ENCODE measurements at places on chromosomes 13 and 19.

- no peak for DNase-seq
Measured at GRCh38 chr19:44728178-44728577, 20.3 kb upstream of the BCL3 start.

DNA sequence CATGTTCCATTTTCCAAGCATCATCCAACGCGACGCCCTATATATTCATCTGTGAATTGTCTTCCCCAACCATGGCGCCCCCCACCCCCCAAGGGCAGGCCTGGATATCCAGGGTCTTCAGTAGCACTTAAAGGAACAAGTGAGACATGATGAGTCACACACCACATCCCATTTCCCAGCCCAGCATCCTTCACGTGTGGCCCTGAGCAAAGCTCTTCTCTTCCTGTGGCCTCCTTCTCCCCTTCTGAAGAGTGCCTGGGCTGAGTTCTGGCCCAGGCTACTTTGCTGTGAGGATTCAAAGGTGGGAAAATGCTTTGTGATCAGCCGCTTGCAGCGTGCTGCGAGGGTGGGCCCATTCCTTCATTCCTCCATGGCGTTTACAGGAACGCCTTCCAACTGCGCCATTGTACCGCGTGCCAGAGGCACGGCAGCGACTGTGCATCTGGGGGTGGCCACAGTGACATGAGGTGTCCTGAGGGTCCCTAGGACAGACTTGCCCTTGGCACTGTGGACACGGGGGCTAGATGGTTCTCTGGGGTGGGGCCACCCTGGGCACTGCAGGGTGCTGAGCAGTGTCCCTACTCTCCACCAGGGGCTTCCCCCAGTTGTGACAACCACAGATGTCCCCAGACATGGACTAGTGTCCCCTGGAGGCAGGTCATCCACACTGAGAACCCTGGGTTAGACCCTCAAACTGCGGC lies 11.7 kb downstream of the PLIN4 start:
- no peak for DNase-seq

- DNase-seq = no peak
Measured at GRCh38 chr13:32538143-32538620, 413 bp downstream of the N4BP2L2 start.

- peak; percentile 54 for DNase-seq
Measured at GRCh38 chr13:51125495-51126226, 14.6 kb upstream of the C13orf42 start.

- no peak for DNase-seq
Measured at GRCh38 chr19:47633517-47633916, 24.6 kb downstream of the BICRA start.

DNA sequence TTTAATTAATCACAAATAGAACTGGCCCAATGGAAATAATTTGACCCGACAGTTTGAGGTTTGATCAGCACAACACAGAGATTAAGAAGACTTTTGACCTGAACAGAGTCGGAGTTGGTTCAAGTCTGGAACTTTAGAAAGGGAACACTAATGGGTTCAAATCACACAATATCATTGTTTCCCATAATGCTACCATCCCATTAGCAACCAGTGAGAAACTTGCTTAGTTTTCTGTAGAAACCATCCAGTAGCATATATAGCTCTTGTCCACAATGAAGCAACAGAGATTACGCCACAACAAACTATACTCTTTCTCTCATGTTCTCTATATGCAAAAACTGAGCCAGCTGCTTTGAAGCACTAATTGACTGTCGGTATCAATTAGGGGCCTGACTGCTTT lies 376.9 kb upstream of the SPRY2 start:
- DNase-seq = no peak

DNA sequence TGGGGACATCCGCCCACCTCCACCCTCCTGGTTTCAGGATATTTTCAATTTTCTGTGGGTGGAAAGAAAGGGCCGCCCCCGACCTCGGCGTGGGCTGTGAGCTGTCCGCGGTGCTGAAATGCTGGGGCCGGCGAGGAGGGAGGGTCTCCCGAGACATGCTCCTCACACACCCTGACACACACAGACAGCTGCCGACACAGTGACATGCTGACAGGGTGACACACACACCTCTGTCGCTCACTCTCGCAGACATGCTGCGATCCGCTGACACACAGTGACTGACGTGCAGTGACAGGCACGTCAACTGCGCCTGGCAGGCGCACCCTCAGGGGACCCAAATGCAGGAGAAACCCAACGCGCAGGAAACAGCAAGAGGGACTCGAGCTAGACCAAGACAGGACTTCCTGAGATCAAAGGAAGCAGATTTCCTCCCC lies 25.1 kb upstream of the MEIS3 start:
- no peak for DNase-seq

- peak; percentile 74 for DNase-seq
Measured at GRCh38 chr13:101868585-101869469, 416.4 kb downstream of the ITGBL1 start.

- no peak for DNase-seq
Measured at GRCh38 chr13:39822437-39822836, 167.0 kb downstream of the COG6 start.

DNA sequence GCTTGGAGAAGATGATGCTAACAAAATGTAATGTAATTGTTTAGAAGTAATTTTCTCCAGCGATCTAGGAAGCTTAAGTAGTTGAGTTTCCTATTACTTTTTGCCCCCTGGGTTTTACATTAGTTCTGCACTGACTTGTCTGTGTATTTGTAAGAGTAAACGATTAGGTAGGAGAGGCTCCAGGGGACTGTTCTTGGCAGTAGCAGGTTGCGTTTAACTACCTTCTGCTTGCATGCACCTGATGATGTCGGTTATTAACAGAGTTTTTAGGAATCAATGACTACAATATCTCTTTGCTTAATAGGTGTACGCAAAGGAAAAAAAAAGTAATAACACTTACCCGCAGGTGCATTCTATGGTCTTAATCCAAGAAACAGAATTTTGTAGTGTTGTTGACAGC lies 18.3 kb upstream of the UGGT2 start:
- no peak for DNase-seq

- DNase-seq = no peak
Measured at GRCh38 chr19:44948763-44949374, 3.0 kb downstream of the APOC2 start.

GRCh38 chr19:15790096-15790495 lies 2.6 kb downstream of the OR10H5 start:
- DNase-seq = no peak

GRCh38 chr19:40862333-40862732 lies 12.1 kb upstream of the CYP2A6 start:
- DNase-seq = no peak

DNA sequence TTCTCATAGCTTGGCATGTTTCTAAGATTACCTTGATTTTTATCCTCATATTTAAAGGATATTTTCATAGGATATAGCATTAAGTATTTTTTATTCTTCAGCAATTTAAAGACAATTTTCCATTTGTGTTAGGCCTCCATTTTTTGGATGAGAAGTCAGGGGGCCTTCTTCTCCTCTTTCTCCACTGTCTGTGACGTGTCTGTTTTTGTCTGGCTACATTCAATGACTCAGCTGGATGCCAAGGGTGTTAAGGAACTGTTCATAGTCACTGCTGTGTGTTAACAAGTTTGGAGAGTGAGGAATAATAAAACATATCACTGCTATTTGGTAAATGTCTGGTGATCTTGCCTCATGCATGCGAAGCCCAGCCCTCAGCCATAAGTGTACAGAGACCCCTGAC lies 36.4 kb downstream of the ZNF582 start:
- no peak for DNase-seq

DNA sequence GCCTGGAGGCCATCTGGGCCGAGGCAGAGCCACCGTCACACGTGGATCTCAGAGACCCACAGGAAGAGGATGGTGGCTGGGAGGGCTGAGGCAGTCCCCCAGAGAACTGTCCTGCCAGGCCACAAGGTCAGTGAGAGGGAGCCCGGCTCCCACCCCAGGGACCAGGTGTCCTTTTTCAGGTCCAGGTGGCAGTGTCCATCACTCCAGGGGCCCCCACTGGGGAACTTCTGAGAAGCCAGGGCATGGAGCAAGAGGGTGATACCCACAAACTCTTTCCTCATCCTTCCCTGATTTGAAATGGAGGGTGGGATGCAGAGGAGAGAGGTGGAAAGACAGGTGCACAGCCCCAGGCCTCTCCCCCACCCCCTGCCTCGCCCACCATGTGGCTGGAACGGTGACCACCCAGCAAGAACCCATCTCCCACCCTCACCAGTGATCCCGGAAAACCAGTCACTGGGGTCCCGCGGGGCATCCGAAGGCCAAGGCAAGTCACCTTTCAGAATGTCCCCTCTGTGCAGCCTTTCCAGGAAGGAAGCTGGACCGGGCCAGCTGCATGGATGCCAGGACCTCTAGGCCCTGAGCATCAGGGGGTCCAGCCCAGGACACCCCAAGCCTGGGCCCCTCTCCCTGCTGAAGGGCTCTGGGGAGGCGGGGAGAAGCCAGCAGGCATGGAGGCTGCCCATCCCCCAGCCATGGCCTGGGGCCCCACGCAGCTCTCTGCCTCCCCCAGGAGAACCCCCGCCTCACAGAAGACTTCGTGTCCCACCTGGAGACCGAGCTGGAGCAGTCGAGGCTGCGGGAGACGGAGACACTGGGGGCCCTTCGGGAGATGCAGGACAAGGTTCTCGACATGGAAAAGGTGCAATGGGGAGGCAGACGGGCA lies 14.1 kb downstream of the PRR36 start:
- no peak for DNase-seq

GRCh38 chr19:56147307-56147706 lies 6.2 kb downstream of the ZNF444 start:
- DNase-seq = no peak

- DNase-seq = no peak
Measured at GRCh38 chr19:493391-494170, 2.7 kb upstream of the MADCAM1 start.

DNA sequence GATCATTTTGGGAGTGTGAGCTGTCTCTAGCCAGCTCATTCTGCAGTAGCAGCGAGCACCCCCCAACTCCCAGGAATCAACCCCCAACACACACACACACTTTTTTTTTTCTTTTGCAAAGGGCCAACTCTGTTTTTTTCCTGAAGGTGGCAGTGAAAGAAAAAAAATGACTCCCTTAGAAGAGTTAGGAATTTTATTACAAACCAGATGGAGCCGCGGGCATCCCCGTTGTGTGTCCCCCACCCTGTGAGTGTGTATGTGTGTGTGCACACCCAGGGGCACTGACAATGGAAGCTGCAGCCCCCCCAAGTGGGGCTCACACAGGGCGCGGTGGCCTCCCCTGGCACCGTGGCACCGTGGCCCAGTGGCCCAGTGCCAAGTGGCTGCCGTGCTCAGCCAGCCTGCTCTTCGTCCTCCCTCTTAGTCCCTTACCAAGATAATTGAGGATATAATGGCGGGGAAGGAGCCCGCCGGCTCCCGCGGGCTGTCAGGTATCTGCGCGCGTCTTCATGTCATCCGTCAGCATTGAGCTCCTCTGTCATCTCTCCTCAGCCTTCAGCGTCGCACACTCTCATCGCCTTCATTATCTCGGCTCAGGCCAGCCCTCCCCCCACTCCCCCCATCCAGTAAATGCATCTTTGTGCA lies 314.1 kb downstream of the ZNF536 start:
- DNase-seq = no peak

- no peak for DNase-seq
Measured at GRCh38 chr13:56216221-56216620, 924.5 kb upstream of the PRR20A start.

DNA sequence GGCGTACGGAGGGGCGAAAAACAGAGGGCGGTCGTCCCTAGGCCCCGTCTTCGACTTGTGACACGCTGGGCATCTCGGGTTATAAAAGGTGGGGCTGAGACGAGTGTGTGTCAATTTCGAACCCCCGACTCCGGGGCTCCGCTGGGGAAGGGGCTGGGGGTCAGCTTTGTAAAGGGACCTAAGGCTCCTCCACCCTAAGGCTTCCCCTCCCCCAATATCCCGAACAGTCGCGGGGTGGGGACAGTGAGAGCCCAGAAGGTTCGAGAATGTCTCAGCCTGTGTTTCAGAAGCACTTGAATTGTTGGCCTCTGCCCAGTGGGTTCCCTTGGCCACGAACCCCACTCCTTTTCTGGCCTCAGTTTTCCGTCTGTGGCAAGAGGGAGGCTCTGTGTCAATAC lies 450 bp downstream of the SELENOW start:
- DNase-seq = no peak

GRCh38 chr13:94455414-94455813 lies 24.1 kb downstream of the DCT start:
- DNase-seq = no peak

- no peak for DNase-seq
Measured at GRCh38 chr19:41307954-41308449, 2.0 kb upstream of the CCDC97 start.

GRCh38 chr13:68970532-68970931 lies 1137.1 kb upstream of the ATXN8OS start:
- DNase-seq = no peak

DNA sequence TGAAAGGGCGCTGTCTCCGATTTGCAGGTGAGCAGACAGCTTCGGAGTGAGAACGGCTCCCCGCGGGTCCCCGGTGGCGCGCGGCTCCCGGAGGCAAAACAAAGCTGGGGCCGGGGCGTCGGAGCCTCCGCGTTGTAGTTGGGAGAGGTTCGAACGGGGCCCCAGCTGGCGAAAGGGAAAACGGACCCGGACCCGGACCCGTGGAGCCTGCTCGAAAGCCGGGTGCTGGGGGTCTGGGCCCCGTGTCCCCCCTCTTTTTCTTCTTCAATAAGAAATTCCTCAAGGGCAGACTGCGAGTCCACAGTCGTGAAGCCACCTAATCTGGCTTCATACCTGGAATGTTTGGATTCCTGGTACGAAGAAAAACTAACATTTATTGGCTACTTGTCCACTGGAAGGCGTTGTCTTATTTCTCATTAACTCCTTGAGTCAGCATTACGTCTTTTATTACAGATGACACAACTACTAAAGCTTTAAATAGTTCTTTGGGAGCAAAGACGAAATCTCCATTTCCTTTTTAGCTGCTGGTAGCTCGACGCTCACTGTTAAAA lies 632 bp upstream of the MTIF3 start:
- no peak for DNase-seq

- no peak for DNase-seq
Measured at GRCh38 chr19:45623984-45624383, 15.2 kb downstream of the EML2 start.

DNA sequence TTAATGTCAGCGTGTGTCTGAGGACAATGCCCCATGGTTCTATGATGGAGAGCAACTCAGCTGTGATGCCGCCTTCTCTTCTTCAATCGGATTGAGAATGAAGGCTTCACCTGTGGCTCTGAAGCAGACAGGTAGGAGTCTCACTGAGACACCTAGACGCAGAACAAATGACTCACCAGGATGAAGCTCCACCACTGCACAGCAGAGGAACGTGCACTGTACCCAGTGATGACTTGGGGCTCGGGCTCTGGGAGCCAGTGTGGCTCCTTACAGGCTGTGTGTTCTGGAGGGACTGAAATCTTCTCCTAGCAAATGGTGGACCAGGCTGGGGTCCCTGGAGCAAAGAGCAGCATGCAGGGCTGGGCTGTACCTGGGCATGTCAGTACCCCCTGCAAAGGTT lies 44.0 kb downstream of the CCDC70 start:
- DNase-seq = no peak

- DNase-seq = no peak
Measured at GRCh38 chr13:28324181-28324789, 170.6 kb downstream of the FLT1 start.

- DNase-seq = no peak
Measured at GRCh38 chr19:4326215-4326836, 12.3 kb downstream of the STAP2 start.

GRCh38 chr13:114095486-114095885 lies 36.9 kb downstream of the RASA3 start:
- no peak for DNase-seq

- DNase-seq = no peak
Measured at GRCh38 chr19:13047374-13047773, 52.1 kb downstream of the NFIX start.
